ENCODE measurements at places on chromosomes 13 and 19.
A peak's percentile ranks its signal among the peaks of the same experiment; 100 is the strongest.

DNA sequence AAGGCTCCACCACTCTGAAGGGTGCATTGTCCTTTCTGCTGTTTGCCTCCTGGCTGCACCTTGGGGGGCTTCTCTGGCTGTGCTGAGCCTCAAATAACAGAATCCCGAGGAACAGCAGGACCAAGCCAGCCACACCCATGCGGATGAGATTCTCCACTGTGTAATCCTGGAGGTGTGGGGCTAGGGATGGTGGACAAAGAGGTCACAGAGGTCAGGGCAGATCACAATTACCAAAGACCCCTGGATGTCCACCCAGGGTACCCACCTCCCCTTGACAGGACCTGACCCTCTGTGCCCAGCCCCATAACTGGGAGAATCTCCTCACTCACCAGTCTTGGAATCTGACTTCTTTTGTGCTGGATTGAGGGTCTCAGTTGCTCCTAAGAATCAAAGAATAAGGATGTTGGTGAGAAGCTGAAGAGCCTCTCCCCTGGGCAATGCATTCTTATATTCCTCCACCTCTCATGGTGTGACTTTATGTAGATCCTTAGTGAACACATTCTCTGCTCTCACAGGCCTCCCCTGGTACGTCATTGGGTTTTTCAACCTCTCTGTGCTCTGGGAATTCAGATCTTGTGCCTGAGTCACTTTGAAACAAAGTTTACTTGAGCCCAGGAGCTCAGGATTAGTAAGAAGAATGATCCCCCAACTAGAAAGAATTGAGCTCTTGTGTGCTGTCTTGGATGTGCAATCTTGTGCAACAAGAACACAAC, 5.2 kb downstream of the LILRA4 start:
- no peak for DNase-seq

- DNase-seq = no peak
These were observed 284.4 kb downstream of the NDFIP2 start for GRCh38 chr13:79765331-79765730.

GRCh38 chr13:25980255-25980654, 71.6 kb downstream of the SHISA2 start:
- DNase-seq = peak; percentile 28

- peak; percentile 27 for DNase-seq
These were observed 89.7 kb downstream of the RAB20 start for GRCh38 chr13:110471833-110472162.

GRCh38 chr19:41821003-41821735, 23.3 kb downstream of the LYPD4 start:
- peak; percentile 27 for DNase-seq

DNA sequence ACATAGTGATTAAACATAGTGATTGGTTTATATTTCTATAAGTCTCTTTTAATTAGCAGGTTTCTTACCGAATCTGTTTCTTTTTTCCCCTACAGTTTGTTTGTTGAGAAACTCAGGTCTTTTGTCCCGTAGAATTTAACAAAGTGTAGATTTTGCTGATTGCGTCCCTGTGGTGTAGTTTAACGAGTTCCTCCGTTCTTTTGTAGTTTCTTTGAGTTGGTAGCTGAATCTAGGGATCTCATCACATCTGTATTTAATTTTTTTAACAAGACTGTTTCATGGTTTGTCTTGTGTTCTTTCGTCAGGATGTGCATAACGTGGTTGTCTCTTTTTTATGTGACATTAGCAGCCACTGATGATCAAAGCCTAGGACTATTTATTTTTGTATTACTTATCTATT, 111.1 kb downstream of the AKAP11 start:
- DNase-seq = no peak

- DNase-seq = no peak
These were observed 88.1 kb downstream of the SLC7A1 start for GRCh38 chr13:29507356-29507755.

- peak; percentile 44 for DNase-seq
These were observed 133.9 kb downstream of the DCT start for GRCh38 chr13:94345374-94346195.

GRCh38 chr13:94537740-94538630, 58.0 kb downstream of the TGDS start:
- DNase-seq = peak; percentile 6

GRCh38 chr13:68185444-68186141, 955.5 kb upstream of the PCDH9 start:
- DNase-seq = no peak

DNA sequence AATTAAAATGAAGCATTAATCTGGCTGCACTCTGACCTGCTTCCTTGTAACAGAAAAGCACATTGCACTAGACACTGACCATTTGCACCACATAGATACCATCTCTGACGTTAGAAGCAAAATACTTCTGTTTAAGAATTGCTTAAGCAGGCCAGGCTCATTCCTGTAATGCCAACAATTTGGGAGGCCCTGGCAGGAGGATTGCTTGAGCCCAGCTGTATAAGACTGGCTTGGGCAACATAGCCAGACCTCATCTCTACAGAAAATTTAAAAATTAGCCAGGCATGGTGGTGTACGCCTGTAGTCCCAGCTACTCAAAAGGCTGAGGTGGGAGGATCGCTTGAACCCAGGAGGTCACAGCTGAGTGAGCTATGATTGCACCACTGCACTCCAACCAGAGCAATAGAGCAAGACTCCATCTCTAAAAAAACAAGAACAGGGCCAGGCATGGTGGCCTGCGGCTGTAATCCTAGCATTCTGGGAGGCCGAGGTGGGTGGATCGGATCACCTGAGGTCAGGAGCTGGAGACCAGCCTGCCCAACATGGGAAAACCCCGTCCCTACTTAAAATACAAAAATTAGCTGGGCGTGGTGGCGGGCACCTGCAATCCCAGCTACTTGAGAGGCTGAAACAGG, 7.0 kb upstream of the TLE6 start:
- no peak for DNase-seq

- no peak for DNase-seq
These were observed 46.6 kb upstream of the TSC22D1 start for GRCh38 chr13:44622708-44623107.

- DNase-seq = peak; percentile 61
These were observed 11.9 kb upstream of the FRY start for GRCh38 chr13:32019612-32020233.

GRCh38 chr19:7789447-7789846, 26.4 kb downstream of the CLEC4M start:
- no peak for DNase-seq

DNA sequence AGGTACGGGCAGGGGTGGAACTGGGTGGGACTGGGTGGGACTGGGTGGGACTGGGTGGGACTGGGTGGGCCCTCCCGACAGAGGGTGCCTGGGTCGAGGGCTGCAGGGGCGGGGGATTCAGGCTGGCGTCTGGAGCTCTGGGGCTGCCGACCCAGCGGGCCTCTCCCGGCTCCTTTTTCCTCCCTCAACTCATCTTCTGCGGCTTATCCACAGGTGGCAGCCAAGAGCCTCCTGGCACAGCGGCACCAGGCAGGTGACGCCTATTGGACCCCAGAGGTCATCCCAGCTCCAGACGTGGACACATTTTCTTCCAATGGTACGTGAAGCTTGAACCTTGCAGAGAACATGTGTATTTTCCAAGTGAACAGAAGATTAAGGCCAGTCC, 533 bp downstream of the ZNF544 start:
- DNase-seq = peak; percentile 29

DNA sequence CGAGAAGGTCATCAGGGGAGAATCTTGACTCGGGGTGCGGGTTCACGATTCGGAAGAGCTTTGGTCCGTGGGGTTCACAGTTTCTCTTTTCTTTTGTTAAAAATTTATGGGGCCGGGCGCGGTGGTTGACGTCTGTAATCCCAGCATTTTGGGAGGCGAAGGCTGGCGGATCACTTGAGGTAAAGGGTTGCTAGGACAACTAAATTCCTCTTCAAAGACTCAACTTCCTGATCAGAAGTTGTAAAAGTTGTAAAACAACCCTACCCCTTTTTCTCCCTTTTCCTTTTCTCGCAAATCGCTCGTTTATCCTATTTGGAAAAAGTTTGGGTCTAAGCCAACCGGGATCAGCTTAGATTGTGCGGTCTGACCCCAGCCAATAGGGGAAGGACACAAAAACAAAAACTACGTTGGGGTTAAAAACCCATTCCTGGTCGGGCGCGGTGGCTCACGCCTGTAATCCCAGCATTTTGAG, 673 bp downstream of the ZNF486 start:
- DNase-seq = peak; percentile 66

- peak; percentile 19 for DNase-seq
These were observed 28.5 kb upstream of the PSPC1 start for GRCh38 chr13:19810996-19811881.

DNA sequence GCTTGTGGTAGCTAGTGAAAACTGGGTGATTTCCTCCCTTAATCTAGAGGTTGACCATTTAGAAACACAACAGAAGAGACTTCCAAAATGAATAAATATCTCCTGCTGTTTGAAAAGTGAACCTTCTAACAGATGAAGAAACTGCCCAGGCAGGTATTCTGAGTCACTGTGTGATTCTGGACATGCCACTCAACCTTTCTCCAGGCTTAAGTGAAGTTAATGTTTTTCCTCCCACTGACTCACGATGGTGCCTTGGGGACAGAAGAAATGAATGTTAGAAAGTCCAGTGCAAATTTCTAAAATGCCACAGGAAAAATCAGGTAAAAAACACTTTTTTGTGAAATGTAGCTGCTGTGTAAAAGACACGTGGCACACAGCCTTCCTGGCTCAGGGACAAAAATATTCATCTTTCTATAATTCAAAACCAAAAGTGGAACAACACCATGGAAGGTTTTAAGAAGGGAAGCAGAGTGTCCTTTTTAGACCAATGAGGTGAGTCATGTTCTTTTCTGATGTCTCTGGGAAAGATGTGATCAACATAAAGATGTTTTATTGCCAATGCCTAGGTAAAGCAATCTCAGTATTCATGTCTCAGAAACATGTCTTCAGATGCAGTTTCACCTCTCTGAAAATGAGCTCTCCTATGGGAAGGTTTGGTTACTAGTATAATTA, 9.1 kb downstream of the UBE2L5 start:
- DNase-seq = no peak

DNA sequence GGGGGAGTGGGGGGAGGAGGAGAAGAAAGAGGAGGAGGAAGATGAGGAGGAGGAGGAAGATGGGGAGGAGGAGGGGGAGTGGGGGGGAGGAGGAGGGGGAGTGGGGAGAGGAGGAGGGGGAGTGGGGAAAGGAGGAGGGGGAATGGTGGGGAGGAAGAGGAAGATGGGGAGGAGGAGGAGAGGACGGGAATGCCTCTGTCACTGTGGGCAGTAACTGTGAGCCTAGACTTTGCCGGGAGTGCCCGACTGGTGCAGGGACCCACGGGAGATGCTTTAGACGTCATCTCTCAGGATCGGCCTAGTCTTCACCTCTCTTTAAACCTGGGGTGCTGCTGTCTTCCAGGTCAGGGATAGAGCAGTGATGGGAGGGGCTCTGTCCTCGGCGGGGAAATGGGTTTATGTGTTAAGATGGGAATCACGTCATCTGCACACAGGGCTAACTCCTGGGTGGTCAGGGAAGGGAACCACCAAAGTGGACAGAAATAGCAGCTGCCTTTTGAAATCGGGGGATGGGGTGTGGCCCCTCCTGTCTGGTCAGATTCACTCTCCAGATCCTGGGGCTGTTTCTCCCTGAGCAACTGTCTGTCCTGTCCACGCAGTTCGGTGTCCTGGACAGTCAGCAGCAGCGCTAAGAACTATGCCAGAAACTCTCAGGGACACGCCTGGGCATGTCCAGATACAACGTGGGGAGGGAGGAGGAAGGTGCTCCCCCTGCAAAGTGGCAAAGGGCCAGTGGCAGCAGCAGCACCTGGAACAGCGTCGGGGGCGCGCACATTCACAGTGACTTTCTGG, 26.9 kb downstream of the GAS6 start:
- DNase-seq = peak; percentile 78

GRCh38 chr19:15265850-15266248, 33.6 kb upstream of the EPHX3 start:
- peak; percentile 96 for DNase-seq

DNA sequence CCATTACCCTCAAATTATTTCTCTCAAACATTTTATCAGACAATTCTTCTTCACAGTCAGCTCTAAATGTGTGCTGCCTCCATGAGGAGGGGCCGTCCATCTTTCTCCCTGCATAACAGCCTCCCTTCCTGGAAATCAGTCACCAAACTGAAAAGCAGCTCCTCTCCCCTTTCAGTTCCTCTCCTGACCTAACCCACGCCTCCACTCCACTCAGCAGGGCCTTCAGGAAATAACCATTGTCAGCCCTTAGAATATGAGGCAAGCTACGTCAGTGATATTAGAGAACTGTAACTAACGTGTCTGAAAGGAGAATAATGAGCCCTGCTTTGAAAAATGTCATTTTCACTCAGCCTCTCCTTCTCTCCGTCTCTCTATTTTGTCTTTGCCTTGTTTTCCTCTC, 116.2 kb downstream of the OLFM4 start:
- DNase-seq = no peak

DNA sequence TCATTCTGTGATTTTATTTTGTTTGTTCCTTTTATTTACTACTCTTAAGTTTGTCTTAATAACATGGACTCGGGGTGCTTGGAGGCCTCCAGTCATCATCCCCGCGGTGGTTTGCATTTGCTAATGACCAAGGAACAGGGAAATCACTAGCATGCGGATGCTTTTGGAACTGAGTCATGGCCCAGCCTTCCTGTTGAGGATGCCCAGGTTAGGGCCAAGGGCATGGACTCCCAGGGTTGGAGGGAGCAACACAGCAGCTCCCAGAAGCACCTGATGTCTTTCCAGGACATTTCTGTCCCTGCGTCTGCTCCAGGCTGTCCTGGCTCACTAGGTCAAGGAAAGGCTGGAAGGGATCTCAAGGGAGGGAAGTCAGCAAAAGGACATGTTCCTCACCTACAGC, 423.7 kb upstream of the TSHZ3 start:
- no peak for DNase-seq

GRCh38 chr13:100517728-100518127, 70.9 kb downstream of the GGACT start:
- no peak for DNase-seq

DNA sequence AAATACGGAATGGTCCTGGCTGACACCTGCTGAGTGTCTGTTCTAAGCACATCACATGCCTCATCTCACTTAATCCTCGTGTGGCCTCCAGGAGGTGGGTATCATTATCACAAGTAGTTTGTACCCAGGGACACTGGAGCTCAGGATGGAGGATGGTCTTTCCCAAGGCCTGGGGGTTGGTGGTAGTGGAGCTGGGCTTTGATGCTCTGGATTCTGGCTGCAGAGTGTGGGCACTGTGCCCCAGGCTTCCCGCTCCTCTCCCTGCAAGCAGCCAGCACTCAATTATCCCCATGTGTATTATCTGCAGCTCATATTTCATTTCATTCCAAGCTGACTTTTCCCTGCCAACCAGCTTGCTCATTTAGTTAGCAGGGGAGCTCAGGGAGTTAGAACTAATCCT, 52.1 kb downstream of the SIAH3 start:
- DNase-seq = no peak
